ENCODE measurements at places on chromosomes 7 and 10.
A peak's percentile ranks its signal among the peaks of the same experiment; 100 is the strongest.

GRCh38 chr7:33982425-33982786, 77.1 kb downstream of the BMPER start:
- peak; percentile 59 for DNase-seq

DNA sequence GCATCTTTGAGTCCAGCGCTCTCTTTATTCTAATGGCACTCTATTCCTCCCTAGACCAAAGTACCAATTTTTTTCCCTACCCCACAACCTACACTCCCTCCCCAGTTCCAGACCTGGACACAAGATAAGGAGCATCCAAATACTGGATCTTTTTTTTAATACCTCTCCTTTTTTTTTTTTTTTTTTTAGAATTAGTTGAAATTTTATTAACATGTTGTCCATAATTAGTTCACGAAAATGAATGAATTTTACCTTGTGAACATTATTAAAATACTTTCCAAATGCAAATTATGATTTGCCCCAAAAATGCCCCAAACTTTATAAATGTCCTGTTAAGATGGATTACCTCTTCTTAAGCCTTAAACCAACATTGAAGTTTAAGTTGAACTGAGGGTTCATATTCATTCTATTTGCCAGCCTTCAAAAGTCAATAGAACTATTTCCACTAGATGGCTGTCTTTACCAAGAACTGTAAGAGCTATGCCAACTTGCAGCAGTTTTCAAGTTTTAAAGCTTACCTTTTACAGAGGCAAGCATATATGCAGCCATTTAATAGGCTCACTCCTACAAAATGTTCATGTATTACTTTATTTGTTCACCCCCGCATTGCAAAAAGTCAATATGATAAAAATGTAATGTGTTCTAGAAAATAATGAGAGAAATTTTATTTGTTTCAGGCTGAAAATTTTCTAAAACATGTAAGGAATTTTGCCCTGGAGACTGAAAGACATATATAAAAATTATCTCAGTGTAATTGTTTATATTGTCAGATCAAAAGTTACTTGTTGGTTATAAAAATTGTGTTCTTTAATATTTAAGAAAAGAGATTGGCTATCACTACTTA, 39.7 kb upstream of the TNKS2 start:
- peak; percentile 29 for DNase-seq

DNA sequence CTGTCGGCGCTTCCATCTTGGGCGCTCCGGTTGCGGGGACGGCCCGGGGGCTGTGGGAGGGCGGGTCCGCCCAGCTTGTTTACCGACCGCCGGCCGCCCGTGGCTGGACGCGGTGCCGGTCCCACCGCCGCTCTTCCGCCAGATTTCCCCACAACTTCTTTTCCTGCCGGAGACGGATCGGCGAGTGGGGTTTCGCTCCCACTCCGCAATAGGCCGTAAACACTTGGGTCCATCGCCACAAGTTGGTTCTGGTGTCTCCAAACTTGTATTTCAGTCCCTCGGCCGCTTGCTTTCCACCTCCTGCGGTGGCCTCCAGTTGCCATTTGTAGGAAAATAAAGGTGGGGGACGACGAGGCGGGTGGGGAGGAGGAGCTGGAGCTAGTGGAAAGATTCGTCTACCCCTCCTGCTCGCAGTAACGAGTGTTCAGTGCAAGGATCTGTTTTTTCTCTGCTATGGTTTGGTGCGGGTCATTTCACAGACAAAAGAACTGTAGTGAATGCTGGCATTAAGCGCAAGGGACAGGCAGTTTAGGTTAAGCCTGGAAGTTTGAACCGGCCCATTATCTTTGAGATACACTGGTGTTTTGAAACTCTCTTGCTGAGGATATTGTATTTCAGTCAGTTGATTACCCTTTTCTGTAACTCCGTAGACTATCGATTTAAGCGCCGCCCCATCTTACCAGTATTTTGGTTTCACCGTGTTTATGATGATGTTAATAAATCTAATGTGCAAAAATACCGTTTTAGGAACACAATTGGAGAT, 24.3 kb upstream of the ZRANB1 start:
- no peak for DNase-seq

DNA sequence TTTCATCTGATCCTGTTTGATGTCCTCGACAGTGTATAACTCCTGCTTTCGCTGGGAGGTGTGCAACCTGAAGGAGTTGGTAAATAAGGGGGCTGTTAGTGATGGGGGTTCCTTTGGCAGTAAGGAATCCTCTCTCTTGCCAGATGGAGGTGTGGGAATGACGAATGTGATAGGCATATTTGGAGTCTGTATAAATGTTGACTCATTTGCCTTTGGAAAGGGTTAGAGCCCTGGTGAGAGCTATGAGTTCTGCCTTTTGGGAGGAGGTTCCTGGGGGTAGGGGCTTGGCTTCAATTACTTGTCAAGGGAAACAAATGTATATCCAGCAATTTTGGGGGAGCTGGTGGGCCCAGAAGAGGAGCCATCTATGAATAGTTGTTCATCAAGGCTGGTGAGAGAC, 11.4 kb upstream of the CHST3 start:
- no peak for DNase-seq

DNA sequence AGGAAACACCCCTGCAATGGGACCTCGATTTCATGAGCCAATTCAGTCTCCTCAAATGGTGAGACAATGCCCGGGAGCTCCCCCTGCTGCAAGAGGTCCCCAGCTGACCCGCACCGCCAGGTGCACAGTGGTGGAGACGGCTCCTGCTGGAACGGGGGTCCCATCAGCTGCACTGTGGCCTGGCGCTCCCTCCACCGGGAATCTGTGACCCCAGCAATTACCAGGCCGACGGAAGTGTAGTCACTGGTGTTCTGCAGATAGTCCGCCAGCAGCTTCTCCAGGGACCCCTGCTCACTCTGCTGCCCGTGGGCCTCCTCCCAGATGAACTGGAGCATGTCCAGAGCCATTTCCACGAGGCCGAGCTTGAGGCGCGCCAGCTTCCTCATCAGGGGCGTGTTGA, 64.9 kb upstream of the NKX6-2 start:
- DNase-seq: no peak

GRCh38 chr10:94213980-94214379, 148.8 kb downstream of the NOC3L start:
- DNase-seq: no peak

DNA sequence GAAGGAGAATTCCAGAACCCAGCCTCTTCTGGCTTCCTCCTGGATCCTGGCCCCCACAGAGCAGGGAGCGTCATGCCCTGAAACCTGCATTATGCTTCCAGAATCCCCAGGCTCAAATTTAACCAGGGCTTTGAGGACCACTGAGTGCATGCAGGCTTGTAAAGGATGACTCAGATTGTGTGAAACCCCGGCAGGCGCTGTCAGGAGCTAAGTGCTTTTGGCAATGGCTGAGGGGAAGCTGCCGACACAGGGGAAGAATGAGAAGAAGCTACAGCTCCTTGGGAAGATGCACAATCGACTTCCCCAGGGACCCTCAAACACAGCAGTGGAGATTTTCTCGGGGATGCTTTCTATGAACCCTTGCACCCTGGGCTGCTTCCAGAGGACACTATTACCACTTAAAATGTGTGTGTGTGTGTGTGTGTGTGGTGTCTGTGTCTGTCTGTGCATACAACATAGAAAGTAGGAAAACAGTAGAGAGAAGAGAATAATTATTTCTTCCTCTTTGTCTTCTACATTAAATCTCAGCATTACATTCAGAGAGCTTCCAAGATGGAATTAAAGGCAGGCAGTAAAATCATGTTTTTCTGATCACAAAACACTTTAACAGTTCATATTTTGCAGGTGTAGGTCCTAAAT, 183.5 kb upstream of the INHBA start:
- peak; percentile 82 for DNase-seq

DNA sequence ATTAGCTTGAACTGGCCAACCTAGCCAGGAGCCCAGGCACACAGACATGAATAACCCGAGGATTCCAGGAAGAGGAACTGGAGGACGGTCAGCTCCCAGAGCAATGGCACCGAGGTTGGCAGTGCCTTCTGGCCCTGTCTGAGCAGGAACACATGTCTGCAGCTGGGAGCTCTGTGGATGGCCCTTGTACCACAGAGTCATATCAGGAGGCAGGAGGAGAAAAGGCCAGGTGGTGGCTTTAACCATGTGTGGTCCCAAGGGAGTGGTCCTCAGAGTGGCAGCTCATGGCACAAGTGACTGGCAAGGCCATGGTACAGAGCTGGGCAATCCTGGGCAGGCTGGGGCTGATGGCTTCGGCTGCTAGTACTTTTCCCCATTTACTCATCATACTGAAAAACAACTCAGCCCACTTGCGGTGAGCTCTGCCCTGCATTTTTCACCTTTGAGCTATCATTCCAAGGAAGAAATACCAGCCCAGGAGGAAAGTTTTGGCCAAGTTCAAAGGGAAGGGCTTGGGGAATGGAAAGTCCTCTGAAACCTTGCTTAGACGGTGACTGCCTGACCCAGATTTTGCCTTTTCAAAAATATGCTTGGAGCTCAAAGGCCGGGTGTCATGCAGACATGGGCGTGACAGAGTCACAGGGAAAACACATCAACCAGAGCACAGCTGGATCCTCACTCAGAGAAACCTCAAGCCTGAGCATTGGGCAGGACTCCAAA, 25.7 kb upstream of the LOXL4 start:
- no peak for DNase-seq

DNA sequence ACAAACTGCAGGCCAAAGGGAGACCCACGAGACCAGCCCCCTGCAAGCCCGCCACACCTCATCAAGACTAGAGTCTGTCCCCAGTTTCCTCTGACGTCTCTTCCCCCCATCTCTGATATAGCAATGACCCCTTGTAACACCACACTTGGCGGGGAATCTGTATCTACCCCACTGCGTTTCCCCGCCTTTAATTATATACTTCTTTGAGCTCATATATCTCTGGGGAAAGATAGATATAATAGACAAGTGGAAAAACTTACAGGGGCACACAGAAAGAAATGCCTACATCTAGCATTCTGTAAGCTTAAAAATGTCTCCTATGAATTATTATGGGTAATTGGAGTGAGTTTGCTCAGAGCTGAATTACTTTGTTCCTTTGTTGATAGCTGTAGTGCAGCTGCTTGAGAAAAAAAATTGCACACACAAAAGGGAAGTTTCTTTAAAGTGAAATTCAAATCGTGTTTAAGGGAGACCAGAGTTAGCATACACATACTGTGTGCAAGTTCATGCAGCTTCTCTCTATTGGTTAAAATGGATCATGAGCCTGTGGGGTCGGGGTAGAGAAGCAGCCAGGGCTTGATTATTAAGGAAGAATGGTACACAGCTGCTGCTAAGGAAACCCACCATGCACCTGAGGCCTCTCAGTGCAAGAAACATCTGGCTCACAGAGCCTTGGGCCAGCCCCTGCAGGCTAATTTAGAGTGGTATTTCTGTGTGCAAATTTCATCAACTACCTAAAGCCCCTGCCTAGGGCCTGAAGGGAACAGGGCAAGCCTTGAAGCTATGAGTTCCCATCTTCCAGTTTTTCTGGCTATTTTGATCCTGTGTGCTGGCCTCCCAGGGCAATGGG, 32.5 kb downstream of the CDCA7L start:
- no peak for DNase-seq

GRCh38 chr7:2090526-2091520, 141.9 kb downstream of the MAD1L1 start:
- no peak for DNase-seq

GRCh38 chr7:66736892-66737291, 3.6 kb upstream of the RABGEF1 start:
- no peak for DNase-seq

GRCh38 chr10:77328272-77328816, 309.3 kb downstream of the KCNMA1 start:
- DNase-seq: no peak

- no peak for DNase-seq
Measured at GRCh38 chr7:111101856-111102646, 11.1 kb downstream of the LRRN3 start.

GRCh38 chr7:159125104-159125954, 19.3 kb downstream of the VIPR2 start:
- no peak for DNase-seq

DNA sequence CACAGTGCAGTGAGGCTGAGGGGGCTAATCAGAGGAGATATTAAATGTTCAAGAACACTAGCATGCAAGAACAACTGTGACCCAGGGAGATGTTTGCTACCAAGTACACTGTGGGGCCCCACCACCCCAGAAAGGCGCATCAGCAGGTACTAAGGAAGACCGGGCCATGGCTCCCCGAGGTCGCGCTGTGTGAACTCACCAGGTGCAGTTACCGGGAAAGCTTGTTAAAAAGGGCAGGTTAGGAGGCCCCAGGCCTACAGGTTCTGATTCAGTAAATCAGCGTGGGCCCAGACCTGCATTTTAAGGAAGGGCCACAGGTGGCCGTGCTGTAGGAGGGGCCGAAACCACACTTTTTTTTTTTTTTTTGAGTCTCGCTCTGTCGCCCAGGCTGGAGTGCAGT, 54.6 kb downstream of the TMEM209 start:
- DNase-seq: no peak

GRCh38 chr10:49526619-49527018, 12.3 kb downstream of the ERCC6 start:
- DNase-seq: no peak
